ENCODE measurements at places on chromosomes 13 and 19.

- no peak for DNase-seq
Observed at GRCh38 chr13:49859560-49859959, 67.1 kb upstream of the KPNA3 start.

DNA sequence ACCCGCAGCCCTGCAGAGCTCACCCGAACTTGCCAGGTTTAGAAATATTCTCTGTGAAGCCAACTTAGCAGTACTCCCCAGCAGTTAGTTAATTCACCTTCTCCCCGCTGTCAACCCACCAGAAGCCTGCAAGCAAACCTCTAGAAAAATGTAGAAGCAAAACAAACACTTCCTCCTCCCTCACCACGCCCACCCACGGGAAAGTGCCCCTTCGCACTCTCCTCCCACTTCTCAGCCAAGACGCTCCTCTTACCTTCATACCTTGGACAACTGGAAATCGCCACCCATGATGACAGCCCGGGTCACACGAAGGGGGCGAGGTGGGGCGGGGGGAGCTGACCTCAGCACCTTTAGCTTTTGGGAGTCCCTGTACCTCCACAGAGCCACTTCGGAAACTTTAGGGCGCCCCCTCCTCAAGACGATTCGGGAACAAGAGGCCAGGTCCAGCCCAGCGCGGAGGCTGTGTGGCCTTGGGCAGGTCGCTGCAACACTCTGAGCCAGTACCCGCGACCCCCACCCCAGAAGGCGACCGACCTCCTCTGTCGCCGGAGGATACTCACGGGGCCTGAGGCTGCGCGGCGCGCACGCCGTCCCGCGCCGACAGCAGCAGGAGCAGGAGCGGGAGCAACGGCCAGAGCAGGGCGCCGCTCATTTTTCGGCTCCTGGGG lies 485 bp downstream of the CPAMD8 start:
- DNase-seq: no peak

- DNase-seq: peak; percentile 52
Observed at GRCh38 chr19:1266916-1267476, 2.1 kb upstream of the CIRBP start.

- no peak for DNase-seq
Observed at GRCh38 chr19:47284324-47284899, 9.7 kb downstream of the INAFM1 start.

DNA sequence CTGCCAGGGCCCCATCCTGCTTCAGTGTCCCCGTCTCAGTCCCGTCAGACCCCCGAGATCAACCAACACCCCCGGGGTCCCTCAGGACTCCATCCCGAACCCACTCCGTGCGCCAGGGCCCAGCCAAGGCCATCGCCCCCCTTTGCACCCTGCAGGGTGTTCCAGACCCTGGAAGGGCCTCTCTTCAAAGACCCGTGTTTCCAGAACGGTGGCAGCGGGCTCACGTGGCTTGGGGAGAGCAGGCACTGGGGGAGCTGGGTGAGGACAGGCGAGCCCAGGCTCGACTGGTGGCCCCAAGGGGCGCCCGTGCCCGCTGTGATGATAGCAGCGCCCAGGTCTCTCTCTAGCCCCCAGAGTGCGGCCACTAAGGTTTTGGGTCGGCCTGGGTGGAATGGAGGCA lies 1.4 kb downstream of the KASH5 start:
- DNase-seq: no peak

DNA sequence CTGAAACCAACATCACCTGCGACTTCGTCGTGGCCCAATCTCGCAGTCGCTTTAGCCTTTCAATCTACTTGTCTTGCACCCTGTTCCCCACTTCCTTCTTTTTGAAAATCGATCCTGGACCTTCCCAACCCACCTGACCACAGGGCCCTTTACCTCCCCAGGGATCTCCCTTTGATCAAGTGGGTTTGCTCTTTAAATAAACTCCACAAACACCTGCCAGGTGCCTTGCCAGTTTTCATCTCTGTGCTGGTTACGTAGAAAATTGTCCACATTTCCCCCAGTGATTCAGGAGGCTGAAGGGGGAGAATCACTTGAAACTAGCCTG lies 14.5 kb upstream of the RAB20 start:
- DNase-seq: no peak

GRCh38 chr19:50736338-50736737 lies 13.2 kb downstream of the CLEC11A start:
- no peak for DNase-seq

- no peak for DNase-seq
Observed at GRCh38 chr13:73579574-73580274, 520.9 kb downstream of the KLF5 start.

- DNase-seq: no peak
Observed at GRCh38 chr19:35692010-35692409, 12.3 kb upstream of the ZBTB32 start.

GRCh38 chr13:99501848-99502301 lies 603 bp downstream of the TM9SF2 start:
- no peak for DNase-seq

DNA sequence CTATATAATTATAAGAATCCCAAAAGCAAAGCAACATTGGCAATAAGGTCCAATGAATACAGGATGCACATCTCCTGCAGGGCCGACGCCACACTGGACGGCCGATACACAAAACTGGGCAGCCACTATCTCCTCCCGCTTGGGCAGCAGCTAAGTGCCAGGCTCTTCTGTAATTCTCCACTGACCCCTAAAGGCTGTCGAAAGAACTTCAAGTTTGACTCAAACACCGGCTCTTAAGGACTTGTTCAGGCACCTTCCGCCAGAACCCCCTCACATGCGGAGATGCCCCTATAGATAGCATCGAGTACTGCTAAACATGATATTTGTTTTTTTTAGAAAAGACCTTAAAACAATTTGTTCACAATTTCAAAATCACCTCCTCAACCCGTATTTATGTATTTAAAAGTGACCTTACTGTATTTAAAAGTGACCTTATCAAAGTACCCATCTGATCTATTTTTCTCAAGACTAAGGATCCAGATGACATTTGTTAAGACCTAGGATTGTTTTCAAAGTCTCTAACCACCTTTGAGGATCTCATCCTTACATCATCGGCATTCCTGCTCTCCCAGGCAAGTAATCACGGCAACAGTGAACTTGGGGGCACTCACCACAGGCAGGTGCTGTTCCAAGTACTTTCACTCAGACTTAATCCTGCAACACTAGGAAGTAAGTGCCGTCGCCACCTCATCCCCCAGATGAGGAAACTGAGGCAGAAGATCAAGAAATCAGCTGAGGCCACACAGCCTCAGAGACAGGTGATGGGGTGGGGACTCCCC lies 77.8 kb downstream of the TUBGCP3 start:
- DNase-seq: no peak

DNA sequence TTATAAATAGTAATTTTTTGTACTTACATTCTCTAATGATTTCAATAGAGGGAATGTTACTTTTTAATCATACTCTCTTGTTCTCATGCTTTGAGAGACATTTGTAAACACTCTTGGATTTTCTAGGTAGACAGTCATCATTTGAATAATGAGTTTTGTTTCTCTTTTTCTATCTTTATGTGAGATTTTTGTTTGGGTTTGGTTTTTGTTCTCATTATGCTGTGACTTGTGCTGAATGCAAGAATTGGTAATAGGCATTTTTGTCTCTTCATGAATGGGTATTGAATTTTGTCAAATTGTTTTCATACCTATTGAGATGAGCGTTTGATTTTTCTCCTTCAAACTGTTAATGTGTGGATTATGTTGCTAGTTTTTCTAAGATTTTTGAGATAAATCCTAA lies 56.8 kb upstream of the GPR183 start:
- DNase-seq: no peak

DNA sequence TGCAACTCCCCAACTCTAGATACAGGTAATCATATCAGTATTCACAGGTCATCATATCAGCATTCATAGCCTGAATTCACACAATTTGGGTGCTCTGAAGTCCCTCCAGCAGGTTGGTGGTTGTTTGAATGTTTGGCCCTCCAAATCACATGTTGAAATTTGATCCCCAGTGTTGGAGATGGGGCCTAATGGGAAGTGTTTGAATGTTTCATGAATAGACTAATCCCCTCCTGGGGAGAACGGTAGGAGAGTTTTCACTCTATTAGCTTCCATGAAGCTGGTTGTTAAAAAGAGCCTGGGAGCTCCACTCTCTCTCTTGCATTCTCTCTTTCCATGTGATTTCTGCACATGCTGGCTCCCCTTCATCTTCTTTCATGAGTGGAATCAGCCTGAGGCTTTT lies 288.6 kb upstream of the PCDH9 start:
- DNase-seq: no peak

GRCh38 chr13:43397111-43397510 lies 373.7 kb downstream of the DNAJC15 start:
- DNase-seq: no peak

DNA sequence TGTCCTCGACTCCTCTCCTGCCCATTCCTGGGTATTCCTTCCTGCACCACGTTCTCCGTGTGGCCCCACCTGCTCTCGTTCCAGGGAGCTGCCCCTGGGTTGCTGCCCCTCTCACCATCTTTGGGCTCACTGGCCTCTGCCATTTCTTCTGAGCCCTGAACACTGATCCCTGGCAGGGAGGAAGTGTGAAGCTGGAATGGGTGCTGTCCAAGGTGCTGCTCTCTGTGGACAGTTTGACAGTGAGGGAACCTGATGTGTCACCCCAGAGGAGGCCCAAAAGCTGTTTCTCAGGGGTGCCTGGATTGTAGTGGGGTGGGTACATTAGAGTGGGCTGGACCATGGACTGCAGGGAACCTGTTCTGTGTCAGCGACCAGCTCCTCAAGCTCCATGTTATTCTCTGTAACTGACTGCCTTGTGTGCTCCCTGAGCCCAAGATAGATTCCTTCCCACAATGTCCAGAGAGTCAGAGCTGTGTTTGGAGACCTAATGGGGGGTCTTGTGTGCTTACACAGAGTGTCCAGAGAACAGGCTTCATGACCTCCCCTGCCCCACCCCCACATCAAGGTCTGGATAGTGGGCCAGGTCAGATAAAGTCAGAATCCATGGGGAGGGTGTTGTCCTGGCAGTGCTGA lies 7.2 kb upstream of the CEACAM8 start:
- DNase-seq: no peak

DNA sequence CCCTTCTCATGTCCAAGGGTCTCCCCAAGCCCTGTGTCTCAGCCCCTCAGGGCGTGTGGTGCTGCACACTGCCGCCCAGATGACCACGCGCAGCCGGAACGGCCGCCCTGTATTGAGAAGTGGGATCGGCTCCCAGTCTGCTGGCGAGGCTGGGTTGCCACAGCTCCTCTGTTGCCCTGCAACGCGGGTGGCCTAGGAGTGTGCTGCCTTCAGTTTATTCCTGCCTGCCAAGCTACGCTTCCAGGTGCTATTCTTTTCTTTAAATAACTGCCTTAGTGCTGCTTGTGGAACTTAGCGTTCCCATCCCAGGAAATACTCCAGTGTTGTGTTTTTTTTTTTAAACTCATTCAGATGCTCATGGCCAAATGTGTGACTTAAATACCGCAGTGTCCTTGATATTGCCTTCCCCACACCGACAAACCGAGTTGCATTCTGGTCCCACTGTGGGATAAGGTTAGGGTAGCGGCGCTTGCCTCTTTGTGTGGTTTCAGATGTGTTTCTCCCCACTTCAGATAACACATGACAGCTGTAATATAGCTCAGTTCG lies 16.6 kb downstream of the ACTN4 start:
- no peak for DNase-seq
